ENCODE measurements at places on chromosomes 16 and 17.

DNA sequence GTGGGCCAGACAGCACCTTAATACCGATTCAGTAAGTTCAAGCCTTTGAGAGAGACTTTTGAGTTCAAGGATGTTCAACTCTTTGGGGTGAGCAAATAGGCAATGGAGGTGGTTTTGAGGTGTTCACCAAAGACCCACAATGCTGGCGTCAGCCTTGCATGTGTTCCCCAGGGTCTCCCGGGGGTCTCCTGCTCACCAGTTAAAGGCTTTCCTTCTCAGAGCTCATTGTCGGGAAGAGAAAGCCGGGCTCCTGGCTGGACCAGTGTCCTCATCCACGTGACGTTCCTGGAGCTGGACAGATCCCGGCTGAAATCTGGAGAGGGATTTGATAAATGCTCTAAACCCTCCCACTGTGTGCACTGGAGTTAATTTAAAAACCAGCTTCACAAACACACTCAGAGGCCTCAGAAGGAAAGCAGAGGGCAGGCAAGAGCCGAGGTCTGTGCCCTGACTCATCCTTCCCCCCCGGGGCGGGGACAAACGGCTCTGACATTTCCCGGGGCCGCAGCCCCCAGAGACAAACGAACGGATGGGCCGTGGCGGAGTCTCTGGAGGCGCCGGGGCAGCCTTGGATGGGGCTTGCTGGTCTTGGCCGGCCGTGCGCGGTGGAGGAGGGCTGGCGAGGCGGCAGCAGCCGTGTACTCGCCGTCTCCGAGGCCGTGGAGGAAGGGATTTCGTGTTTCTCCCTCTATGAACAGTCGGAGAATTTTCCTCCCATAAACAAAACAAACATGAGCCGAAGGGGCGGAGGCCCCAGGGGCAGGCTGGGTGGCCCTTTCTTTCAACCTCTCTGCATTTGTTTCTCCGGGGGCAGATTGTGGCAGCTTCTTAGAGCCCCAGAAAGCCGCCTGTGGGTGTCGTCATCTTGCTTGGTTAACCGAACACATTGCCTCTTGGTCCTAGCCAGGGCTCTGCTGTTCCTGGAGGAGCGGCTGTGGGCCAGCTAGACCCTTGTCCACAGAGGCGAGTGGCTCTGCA is 94.2 kb downstream of the NTN1 start:
- DNase-seq: peak; percentile 31

- no peak for DNase-seq
Measured at GRCh38 chr16:12433691-12434390, 369.8 kb downstream of the CPPED1 start.

- no peak for DNase-seq
Measured at GRCh38 chr16:8686879-8687278, 12.5 kb downstream of the ABAT start.

DNA sequence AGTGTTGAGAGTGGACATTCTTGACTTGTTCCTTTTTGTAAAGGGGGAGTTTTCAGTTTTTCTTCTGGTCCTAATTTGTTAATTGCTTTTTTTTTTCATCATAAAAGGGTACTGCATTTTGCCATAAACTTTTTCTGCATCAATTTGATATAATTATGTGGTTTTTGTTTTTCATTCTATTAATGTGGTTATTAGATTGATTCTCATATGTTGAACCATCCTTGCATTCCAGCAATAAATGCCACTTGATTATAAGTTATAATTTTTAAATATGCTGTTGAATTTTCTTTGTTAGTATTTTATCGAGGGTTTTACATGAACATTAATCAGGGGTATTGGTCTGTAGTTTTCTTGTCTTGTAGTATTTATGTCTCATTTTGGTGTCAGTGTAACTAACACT is 87.2 kb upstream of the SMIM36 start:
- DNase-seq: no peak

Data from stimulated activated CD8-positive, alpha-beta memory T cell treated with anti-CD3 and anti-CD28 coated beads, Interleukin-2, amount 100 ng/mL, for 1 hour (primary cell).